ENCODE measurements at places on chromosomes 5 and 9.

DNA sequence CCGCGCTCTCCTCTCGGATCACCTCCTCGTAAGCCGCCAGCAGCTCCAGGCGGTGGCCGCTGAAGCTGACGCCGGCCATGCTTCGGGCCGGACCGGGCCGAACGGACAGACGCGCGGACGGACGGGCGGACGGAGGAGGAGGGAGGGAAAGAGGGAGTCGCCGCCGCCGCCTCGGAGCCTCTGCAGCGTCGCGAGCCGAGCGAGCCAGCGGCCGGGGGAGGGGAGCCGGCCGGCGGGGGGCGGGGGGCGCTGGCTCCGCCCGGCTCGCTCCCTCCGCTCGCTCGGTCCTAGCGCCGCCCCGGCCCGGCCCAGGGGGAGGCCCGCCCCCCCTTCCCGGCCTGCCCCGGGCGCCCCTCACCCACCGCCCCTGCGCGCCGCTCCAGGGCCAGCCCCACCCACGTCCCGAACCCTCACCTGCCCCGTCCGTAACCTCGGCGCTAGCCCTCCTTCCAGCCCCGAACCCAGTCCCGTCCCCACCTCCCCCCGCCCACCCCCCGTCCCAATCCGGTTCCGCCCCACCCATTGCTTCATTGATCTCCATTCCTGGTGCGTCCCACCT lies at the start of gene DBN1:
Gene DBN1, minus strand, starts transcription at position 192 of the 559 bp plus-strand sequence. Its CDS starts 113 bp downstream, at position 79.
- DNase-seq = peak; percentile 17

DNA sequence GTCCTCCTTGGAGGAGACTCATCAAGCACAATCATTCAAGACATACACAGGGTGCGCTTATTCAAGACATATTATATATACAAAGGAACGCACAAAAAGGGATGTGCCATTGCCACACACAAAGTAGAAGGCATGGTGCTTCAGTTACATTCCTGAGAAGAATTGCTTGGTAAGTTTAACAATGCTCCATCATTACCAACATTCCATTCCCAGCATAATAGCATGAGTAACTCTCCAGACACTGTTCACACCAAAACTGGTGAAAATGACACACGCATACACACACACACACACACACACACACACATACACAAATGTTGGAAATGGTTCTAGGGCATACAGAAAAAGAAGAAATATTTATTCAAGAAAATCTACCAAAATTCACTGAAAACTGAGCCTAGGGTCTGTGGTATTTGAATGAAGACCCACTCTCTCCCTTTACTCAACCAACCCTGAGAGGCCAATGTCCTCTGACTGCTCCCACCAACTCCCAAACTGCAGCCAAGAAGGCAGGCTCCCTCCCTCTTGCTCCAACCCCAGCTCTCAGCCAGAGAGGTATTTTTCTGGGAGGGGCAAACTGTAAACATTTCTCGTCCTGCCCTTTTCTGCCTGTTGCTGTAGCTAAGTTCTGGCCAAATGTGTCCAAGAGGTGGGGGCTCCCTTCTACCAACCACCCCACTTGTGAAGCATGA lies 19.9 kb downstream of the UGT3A1 start:
- no peak for DNase-seq

- no peak for DNase-seq
Measured at GRCh38 chr9:91246846-91247245, 114.9 kb downstream of the AUH start.

DNA sequence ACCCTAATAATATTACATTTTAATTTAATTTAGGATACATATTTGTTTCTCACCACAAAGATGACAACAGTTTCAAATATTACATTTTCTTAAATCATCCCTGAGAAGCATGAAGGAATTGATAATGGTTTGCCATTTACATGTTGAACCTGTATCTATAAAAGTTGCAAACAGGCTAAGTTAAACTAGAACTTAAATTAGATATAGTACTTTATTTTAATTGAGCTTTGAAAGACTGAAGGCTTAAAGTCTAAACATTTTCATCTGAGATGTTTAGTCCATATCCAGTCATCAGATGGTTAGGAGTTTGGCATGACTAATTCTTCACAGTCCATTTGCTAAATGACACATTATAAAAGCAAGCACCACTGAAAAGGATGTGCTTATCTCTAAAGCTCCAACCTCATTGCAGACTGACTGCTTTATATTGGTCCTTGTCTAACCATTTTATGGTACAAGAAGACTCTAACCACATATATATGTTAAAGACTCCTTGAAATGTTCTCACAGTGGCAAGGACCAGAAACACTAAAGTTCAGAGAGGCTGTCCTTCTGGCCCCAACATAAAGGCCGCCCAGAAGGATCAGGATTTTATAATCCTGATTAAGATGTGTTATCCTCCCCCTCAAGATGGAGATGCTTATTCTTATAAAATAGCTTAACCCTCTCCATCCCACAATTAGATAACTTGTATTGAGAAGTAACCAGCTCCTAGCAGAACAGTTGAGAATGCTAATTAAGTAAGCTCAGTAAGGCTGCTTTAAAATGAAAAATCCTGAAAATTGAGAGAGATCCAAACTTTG lies 25.8 kb downstream of the WNT8A start:
- DNase-seq = no peak

- no peak for DNase-seq
Measured at GRCh38 chr9:127422133-127422782, 1.9 kb upstream of the ZNF79 start.

DNA sequence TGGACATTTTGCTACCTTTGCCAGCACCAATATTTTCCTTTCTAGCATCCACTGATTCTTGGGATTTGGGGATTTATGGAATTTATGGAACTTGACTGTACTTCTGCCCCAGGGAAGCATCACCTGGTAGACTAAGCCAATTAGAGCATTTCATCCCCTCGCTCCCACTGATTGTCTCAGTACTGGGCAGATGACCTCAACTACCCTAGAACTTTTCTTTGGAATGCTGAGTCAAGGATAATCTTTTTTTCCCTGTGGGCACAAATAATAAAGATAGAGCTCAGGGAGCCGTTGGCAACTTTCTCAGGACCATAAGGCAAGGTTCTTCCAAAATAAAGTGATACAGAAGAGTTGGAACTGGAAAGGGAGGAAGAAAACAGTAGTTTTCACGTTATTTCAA lies 438.4 kb downstream of the PLK2 start:
- DNase-seq = no peak

GRCh38 chr5:39072925-39073766 lies 1.1 kb downstream of the RICTOR start:
- DNase-seq = peak; percentile 20

DNA sequence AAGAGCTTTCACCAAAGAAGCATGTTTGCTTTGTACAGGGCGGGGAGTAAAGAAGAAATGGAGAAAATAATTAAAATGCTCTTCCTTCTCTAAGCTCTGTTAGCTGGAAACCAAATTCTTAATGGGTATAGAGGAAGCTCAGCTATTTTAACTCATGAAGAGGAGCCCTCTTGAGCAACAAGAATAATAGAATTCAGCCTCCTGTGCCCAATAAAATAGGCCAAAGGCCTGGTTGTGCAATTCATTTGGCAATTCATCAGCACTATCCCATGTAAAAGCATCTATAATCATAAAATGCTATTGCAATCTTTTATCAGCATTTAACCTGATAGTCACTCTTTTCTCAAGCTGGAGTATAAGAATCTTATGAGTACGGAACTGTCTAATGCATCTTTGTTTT lies 133.6 kb upstream of the CDH6 start:
- no peak for DNase-seq

DNA sequence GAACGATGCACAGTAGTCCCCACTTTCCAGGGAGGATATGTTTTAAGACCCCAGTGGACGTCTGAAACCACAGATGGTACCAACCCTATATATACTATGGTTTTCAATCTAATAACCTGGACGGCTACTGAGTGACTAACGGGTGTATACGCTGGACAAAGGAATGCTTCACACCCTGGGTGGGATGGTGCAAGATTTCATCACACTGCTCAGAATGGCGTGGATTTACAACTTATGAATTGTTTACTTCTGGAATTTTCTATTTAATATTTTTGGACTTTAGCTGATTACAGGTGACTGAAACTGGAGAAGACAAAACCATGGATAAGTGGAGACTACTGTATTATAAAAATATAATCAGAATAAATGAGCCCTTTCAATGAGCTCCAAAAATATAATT lies 147.6 kb upstream of the TRIM32 start:
- no peak for DNase-seq

All from activated naive CD4-positive, alpha-beta T cell (primary cell).